Effector CD8-positive, alpha-beta T cell (primary cell): ENCODE measurements at places on chromosomes 11 and 22.

DNA sequence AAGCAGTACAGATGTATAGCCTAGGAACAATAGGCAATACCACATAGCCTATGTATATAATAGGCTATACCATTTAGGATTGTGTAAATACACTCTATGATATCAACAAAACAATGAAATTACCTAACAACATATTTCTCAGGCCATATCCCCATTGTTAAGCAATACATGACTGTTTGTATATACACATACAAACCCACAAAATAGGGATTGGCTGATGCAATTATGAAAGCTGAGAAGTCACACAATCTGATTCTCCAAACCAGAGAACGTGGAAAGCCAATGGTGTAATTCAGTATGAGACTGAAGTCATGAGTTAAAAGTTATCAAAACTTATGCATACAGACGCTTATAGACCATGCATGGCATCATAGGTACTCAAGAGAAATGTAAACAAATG is 700.1 kb upstream of the RAG2 start:
- DNase-seq: no peak

- DNase-seq: no peak
Measured at GRCh38 chr11:66904055-66904454, 47.2 kb downstream of the LRFN4 start.

DNA sequence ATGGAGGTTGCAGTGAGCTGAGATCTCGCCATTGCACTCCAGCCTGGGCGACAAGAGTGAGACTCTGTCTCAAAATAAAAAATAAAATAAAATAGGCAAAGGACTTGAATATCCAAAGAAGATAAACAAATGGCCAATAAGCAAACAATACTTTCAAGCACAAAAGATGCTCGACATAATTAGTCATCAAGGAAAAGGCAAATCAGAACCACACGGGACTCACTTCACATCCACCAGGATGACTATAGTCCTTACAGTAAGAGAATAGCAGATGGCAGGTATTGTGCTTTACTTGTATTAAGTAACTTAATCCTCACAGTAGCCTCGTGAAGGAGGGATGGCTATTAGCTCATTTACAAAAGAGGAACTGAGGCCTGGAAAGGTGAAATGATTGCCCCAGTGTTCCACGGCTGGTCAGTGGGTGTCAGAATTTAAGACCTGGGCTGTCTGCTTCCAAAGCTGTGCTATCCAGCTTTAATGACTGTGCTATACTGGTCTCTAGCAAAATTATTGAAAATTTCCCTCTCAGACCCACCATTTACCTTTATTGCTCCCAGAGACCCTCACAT is 40.2 kb upstream of the RBFOX2 start:
- no peak for DNase-seq

- no peak for DNase-seq
Measured at GRCh38 chr11:115930291-115930690, 426.1 kb upstream of the CADM1 start.

DNA sequence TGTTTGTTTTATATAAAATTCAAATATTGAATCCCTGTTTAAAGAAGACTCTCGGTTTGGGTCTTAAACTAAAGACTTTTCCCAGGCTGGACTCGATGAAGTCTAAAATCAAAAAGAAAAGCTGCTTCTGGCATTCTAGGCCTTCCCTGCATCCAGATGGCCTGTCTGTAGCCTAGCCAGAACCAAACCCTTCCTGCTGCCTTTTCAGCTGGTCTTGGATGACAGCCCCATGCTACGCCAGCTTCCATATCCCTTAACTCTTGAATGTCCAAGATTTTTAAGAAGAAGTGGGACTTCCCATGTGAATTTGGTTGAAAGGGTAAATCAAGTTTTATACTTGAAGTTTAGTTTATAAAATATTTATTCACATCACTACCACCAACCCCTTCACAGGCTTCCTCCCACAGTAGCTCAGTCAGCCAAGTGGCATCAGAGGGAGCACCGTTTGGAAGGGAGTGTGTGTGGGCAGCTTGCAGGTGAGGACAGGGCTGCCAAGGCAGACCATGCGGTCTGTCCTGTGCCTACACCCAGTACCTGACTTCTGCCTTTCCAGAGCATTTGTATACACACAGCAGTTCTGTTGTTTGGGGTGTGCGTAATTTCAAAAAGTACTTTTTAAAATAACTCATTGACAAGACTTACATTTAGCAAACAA is 18.2 kb upstream of the PSMA1 start:
- no peak for DNase-seq

- DNase-seq: no peak
Measured at GRCh38 chr22:37545703-37546436, 14.4 kb upstream of the CDC42EP1 start.

DNA sequence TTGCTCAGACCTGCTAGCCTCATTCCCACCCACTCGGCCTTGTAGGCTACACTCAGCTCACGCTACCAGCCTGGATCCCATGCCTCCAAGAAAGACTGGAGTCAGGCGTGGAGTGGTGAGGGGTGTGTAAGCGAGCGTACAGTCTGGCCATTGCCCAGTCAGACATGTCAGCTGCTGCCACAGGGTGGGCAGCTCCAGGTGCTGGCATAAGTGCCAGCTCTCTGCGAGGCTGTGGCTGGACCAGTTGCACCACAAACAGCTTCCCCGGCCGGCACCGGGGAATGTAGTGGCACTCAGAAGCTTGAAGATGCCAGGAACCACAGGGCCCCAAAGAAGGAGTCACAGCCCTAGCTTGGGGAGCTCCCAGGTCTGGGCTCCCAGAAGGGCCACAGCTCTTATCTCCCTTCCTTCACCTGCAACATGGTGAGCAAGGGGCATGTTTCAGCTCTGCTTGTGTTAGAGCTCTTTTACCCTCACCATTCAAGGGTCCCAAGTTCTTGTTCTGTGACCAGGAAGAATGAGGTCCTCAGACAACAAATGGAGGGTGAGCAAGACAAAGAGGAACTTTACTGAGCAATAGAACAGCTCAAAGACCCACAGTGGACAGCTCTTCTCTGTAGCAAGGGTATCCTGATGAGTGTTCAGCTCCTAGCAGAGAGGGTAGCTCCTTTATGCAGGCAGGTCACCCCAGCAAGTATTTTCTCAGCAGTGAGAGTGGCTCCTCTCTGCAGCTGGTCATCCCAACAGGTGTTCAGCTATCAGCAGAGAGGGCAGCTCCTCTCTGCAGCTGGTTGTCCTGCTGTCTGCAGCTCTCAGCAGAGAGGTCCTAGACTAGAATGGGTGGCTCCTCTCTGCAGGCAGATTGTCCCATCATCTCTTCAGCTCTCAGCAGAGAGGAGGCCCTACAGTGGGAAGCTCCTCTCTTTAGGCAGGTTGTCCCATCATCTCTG is 6.0 kb downstream of the SBF2 start:
- no peak for DNase-seq

DNA sequence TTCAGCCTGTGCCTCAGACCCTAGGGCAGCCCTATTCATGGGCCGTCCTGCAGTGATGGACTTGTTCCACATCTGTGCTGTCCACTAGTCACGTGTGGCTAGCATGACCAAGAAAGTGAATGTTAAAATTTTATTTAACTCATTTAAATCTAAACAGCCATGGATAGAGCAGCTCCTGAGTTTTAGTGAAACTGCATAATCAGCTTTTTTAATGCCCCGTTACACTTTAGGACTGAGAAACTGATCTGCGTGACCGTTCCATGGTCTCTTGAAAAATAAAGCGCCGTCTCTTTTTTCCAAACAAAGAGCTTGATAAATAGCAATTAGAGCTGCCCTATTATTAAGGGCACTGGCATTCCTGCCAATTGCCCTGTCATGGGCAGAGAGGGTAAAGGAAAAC is 76.5 kb upstream of the SNX19 start:
- DNase-seq: no peak

- no peak for DNase-seq
Measured at GRCh38 chr11:65613091-65613928, 711 bp downstream of the MAP3K11 start.

- no peak for DNase-seq
Measured at GRCh38 chr11:80473562-80473961, 1032.7 kb upstream of the TENM4 start.

- no peak for DNase-seq
Measured at GRCh38 chr11:33094157-33094556, 54.8 kb downstream of the TCP11L1 start.

DNA sequence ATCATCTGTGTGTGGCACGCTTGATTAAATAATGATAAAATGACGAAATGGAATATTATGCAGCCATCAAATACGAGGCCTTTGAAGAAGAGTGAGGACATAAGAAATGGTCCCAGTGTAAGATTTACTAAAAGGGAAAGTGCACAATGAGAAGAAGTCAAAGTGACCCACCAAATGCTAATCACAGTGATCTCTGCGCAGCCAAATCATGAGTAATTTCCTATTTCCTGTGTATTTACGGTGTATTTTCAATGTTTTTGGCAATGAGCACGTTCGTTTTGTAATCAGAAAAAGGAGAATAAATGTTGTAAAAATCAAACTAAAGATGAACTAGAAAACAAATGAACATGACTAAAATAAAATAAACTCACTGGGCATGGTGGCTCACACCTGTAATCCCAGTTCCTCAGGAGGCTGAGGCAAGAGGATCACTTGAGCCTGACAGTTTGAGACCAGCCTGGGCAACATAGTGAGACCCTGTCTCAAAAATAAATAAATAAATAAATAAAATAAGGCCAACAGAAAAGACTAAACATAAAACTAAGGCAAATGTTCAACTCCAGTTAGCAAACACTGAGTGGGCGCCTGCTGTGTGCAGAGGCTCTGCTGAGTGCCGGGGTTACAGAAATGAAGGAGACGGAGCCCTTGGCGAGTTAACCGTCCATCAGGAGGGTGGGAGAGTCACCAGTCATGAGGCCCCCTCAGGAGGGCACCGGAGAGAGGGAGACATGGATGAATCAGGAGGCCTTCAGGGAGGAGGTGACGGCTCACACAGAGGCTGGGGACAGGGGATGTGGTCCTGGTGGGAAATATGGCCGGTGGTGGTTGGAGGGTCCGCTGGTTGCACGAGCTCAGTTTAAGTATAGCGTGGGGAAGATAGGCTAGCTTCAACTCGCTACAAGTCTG is 26.0 kb upstream of the CBX7 start:
- DNase-seq: no peak

- no peak for DNase-seq
Measured at GRCh38 chr22:31829505-31829904, 75.7 kb downstream of the DEPDC5 start.

GRCh38 chr11:61072316-61073109 is 29.8 kb upstream of the CD5 start:
- DNase-seq: no peak

GRCh38 chr11:102155676-102156075 is 45.4 kb downstream of the YAP1 start:
- DNase-seq: no peak

GRCh38 chr22:23401111-23401909 is 178.8 kb downstream of the IGLL1 start:
- no peak for DNase-seq

GRCh38 chr11:132540581-132540980 is 991.7 kb downstream of the OPCML start:
- no peak for DNase-seq

GRCh38 chr11:30131535-30131934 is 99.3 kb upstream of the FSHB start:
- no peak for DNase-seq

DNA sequence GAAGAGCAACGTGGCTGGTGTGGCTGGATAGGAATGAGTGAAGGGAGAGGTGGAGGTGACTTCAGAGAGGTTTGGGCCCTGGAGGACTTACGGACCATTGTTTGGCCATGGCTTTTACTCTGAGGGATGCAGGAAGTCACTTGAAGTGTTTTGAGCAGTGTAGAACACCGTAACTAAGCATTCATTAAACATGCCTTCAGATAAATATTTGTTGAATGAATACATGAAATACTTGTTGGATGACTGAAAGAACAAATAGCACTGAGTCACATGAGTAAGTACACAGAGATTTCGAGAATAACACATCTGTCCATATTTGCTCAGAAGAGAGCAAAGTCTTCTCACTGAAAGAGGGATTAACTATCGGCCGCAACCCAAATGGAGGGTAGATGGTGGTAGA is 182.7 kb upstream of the SNX19 start:
- no peak for DNase-seq

GRCh38 chr11:118434553-118435289 is 1.6 kb upstream of the KMT2A start:
- peak; percentile 10 for DNase-seq

DNA sequence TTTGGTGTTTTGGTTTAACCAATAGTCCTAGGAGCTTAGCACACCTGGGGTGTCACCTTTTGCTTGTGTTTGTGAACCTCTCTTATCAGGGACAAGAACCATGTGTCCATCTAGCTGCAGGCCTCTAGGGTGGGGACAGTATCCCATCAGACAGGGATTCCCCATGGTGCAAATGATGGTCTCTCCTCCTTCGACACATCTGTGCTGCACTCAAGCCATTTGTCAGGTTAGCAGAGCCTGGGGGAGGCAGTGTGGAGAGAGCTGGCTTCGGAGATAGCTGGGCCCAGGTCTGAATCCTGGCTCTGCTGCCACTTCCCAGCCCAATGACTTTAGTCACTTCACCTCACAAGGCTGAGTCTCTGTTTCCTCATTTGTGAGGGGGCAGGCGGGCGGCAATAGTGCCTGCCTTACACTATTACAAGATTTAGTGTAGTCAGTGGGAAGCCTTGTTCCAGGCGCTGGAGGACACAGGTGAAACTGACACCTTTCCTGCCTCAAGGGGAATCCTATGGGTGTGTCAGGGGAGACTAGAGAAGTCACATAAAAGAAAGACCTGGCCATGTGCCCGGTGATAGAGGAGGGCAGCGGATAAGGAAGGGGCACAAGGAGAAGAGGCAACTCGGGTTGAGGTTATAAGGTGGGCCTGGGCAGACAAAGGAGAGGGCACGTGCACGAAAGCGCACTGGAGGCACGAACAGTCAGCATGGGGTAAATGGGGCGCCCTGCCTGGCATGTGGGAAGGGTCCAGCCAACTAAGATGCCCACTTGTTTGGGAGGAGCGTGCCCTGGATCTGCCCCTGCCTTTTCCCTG is 12.6 kb downstream of the KLHL35 start:
- no peak for DNase-seq

DNA sequence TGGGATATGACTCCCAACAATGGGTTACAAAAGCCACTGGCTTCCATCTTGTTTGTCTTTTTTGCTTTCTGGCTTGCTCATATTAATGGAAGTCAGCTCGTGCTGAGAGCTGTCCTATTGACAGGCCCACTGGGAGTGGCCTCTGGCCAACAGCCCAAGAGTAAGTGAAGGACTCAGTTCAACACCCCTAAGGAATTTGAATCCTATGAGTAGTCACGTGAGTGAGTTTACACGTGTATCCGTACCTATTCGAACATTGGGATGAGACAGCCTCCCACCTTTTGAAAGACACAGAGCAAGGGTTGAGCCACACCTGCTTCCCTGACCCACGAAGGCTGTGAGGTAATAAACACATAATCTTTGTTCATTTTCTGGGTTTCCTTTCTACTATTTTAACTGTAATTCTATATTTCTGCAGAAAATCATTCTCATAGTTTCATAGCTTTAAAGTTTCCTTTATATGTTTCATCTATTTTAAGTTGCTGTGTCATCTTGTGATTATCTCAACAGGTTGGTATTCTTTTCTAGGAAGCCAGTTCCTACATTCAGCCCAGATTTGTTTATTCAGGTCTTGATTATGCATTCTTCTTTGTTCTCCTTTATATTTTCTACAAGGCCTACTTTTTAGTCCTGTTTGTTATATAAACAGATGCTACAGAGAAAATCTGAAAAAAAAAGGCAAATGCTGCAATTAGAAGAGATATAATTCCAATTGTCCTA is 802.3 kb downstream of the CNTN5 start:
- DNase-seq: no peak
